ENCODE measurements at places on chromosomes 3 and 15.
A peak's percentile ranks its signal among the peaks of the same experiment; 100 is the strongest.

GRCh38 chr3:89494734-89495133 lies 387.3 kb downstream of the EPHA3 start:
- no peak for DNase-seq

DNA sequence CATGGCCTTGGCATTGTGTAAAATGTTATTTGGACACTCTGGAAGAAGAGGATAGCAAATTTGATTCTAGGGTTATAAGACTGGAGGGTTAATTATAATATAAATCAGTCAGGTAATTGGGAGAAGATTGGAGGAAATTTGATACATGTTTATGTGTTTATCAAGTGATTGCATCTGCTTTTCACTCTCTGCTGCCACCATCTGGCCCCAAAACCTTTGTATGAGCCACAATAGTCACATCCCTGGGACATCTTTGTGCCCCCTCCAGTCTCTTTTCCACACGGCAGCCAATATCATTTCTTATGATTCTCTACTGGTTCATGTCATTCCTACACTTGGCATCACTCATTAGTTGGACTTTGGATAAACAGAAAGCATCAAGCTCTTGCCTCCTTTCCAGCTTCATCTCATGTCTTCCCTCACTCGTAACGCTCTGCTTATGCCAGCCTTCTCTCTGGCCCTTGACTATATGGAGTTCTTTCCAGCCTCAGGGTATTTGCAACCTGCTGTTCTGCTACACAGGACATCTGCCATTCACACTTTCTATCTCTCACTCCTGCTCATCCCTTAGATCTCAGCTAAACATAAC lies 602.3 kb upstream of the SUCLG2 start:
- peak; percentile 6 for DNase-seq

DNA sequence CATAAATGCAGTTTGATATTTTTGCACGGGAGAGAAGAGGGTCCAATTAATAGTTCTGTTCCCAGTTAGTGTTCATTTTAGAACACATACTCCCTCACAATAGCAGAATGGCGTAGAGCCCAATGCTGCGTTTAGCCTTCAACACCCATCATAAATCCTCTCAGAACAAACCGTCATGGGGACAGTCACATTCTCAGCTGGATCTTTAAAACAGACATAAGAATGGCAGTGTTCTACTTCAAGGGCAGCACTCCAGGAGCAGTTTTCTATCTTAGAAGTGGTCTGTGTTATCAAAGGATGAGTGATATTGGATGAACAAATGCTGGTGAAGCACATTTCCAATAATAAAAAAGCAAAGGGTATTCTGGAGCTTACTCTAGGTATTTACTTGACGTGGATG lies 230.5 kb downstream of the PDZRN3 start:
- DNase-seq, result no peak

DNA sequence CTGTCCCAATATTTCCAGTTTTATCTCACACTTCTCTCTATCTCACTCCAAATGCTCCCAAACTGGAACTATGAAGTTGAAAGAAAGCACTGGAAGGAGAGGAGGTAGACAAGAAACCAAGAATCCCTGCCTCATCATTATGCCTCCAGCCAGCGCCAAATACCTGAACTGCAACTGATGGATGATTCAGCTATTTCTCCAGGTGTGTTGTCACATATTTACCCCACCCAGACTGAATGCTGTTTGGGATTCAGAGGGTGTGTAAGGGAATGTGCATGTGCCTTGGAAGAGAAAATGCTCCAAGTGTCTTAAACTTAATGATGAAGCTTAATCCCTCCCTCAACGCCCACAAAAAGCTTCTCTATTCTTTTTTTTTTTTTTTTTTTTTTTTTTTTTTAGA lies 269.5 kb upstream of the ATP11B start:
- DNase-seq, result no peak

- no peak for DNase-seq
Measured at GRCh38 chr3:84727616-84728015, 231.2 kb upstream of the CADM2 start.

DNA sequence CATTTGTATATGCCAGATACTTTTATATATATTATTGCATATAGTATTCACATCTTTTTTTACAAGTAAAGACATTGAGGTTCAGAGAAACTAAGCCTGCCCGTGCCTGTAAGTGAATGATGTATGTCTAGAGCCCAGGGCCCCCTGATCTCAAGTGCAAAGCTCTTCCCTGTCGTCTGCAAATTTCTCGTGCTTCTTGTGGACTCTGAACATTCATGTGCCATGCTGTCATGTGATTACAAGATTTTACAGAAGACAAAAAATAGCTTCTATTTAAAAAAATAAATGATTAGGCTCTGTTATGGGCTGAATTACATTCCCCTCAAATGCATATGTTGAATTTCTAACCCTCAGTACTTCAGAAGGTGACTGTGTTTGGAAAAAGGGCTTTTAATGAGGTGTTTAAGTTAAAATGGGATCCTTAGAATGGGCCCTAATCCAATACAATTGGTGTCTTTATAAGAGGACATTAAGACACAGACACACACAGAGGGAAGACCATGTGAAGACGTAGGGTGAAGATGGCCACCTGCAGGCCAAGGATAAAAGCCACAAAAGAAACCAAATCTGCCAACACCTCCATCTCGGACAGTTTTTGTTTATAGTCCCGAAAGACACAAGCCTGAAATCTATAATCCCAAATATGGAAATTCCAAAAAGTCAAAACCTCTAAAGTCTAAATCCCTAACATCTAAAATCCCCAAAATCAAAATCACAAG lies 3.9 kb upstream of the MASP1 start:
- DNase-seq, result no peak

DNA sequence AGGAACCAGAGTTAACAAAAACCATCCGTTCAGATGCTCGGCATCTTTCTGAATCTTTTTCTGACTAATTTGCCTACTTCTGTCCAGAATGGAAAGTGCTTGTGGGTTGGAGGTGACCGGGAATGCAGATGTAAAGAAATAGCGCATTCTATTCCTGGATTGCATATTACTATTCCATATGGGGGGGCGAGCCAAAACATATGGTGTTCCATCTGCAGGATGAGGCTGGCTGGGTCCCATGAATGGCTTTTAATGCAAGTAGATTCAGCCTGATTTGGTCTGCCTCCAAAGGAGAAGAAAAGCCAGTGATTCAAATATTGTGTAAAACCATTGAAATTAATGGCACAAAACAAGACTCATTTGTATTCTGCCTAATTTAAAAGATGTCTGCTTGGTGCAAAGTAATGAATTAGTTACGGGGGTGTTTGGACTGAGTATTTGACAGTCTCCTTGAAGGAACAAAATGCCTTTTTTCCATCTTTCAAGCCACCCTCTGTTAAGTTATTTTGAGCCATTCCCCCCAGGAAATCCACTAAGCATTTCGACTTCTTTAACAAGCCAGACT lies 99.0 kb downstream of the ST8SIA2 start:
- no peak for DNase-seq

- no peak for DNase-seq
Measured at GRCh38 chr3:185065059-185065458, 87.8 kb downstream of the C3orf70 start.

- no peak for DNase-seq
Measured at GRCh38 chr3:122255757-122256439, 69.2 kb upstream of the CSTA start.

GRCh38 chr3:65338571-65338970 lies 650.8 kb upstream of the ADAMTS9 start:
- no peak for DNase-seq

- DNase-seq, result no peak
Measured at GRCh38 chr3:173659972-173660371, 262.4 kb downstream of the NLGN1 start.

DNA sequence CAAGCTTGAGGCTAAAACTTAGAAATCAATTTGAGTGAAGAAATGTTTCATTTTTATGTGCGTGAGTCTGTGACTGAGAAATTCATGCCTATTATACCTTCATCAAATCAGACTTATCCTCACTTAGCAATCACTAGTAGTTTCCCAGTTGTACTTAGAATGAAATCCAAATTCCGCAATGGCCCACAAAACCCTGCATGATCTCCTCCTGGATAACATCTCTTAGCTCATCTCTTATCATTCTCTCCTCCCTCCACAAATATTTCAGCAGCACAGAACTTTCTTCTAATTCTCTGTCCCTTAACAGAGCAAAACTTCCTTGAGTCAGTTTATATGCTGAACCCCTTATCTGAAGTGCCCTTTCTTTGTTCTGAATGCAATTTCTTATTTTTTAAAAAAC lies 198.8 kb upstream of the TGFBR2 start:
- DNase-seq, result no peak

DNA sequence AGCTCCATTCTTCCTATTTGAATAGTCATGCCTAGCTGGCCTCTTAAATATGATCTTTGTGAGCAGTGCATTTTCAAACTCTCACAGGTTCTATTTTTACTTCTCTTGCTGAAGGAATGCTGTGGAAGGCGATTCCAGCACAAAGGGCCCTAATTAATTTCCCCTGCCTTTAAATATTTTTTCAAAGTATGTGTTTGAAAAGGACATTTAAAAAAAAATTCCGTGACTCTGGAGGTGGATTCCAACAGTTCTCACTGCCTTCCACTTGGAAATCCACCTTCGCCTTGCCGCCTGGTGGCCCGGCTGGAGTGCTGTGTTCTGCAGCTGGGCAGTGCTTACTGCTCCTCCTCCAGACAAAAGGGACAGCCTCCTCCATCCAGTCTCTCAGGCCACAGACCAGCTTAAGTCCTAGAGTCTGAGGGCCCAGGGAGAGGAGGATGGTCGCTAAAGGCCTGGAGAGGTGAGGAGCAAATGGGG lies 61.5 kb upstream of the CORO2B start:
- no peak for DNase-seq

GRCh38 chr3:33271324-33271723 lies 5.9 kb upstream of the FBXL2 start:
- no peak for DNase-seq

DNA sequence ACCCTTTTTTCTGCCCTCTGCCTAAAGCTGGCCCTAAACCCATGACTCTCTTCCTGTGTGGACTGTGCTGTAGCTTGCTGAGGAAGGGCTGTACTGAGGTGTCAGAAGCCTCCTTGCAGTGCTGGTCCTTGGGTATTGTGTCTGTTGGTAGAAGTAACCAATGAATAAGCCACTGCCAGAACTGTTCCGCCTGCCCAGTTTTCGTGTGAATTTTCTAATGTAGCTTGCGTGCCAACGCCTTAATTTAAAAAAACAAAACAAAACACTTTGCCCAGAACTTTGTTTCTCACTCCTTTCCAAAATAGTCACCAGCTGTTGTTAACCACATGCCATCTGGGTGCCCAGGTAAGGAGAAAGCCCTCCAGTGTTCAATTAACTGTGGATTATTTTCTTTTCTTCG lies 101.9 kb downstream of the KLHL25 start:
- no peak for DNase-seq

GRCh38 chr3:31530960-31531335 lies 1.8 kb upstream of the STT3B start:
- no peak for DNase-seq

DNA sequence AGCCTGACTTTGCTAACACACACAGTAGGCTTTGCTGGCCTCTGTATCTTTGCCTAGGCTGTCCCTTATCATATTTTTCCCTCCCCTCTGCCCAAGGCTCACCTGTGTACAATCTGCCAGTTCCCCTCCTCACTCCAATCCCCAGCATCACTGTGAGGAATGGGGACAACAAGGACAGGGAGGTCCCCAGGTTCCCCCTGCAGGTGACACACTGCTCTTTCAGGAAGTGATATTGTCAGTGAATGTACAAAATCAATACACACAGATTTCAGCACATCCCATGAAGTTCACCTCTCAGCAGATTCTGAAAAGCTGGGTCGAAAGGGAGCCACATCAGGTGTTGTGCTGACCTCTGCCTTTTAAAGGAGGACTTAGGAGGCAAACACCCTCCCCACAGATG lies 177.5 kb downstream of the RAB11A start:
- no peak for DNase-seq

DNA sequence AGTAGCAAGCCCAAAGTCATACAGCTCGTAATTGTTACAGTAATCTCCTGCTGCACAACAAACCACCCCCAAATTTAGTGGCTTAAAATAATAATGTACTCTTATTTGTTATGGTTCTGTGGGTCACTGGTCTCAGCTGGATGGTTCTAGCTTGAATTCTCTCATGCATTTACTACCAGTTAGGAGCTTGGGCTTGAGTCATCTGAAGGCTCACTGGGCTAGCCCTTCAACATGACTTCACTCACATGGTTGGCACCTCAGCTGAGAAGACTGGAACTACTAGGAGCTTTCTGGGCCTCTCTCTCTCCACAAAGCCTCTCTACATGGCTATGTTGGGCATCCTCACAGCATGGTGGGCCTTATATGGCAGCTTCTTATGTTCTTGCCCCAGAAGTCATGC lies 12.5 kb downstream of the PCOLCE2 start:
- no peak for DNase-seq

GRCh38 chr3:178795349-178795748 lies 259.1 kb downstream of the KCNMB2 start:
- DNase-seq, result no peak

GRCh38 chr3:14152233-14152962 lies 26.0 kb downstream of the XPC start:
- peak; percentile 34 for DNase-seq

DNA sequence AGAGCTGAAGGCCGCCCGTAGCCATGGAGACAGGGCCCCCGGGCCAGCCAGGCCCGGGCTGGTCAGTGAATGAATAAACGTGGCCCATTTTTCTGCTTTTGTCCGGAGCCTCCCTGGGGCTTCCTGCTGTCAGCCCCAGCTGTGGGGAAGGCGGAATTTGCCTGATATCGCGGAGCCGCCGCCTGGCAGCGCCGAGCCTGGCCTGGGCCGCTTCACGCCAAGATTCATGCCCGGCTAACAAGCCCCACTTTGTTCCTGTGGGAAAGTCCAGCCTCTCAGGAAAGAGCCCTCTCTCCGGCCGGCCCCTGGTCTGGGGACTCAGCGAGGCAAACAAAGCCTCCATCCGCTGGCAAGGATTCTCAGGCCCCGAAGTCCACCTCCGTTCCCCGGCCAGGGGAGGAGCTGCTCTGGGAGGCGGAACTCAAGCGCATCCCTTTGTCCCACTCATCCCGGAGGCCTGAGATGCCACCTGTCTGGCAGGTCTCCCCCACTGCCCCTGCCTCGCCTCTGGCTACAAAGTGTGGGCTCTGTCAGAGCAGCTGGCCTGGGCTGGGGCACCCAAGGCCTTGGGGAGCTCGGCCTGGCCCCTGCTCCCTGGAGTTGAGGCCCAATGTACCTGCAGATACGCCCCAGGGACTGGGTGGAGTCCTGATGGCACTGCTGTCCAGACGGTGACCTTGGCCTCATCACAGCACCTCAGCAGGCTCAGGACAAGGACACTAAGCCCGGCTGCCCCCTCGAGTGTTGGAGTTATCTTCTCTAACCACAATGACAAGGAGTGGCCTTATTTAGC lies 51.6 kb upstream of the SLC6A11 start:
- DNase-seq, result no peak

- peak; percentile 78 for DNase-seq
Measured at GRCh38 chr3:51974963-51975851, at the start of gene ABHD14A. ABHD14A (plus strand) TSS chr3:51975064; CDS start chr3:51975136, 72 bp downstream.

Measured in NB4 (cell line).